ENCODE measurements at places on chromosomes 2 and 18.

- H3K4me1 ChIP-seq = peaks cover 27% of the 10 kb centered on the region
- H3K27me3 ChIP-seq = no peaks in the 10 kb centered on the region
- H3K36me3 ChIP-seq = no peaks in the 10 kb centered on the region
- H3K4me3 ChIP-seq = no peak overlapping the region
- no peak overlapping the region for H3K27ac ChIP-seq
Observed at GRCh38 chr18:58109256-58109655, 65.2 kb downstream of the NEDD4L start.

DNA sequence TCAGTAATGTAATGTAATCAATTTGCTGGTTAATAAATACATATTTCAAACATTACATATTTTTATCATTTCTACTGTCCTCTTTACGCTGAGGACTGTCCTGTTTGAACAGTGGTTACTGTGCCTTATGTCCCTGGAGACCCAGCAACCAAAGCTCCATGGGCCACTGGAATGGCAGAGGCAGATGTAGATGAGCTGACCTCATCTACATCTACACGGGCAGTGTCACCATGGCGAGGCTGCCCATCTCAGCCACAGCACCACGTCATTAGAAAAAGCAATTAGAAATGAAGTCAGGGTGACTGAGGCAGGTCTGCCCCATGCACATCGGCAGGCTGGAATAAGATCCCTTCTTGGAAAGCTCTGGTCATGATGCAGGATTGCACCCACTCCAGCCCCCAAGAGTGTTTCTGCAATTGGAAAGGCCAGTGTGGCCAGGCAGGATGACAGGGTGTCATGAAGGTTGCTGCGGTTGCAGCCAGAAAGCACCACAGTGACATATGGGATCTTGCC is 237.5 kb downstream of the NDUFA10 start:
- no peak overlapping the region for H3K4me3 ChIP-seq
- no peaks in the 10 kb centered on the region for H3K4me1 ChIP-seq
- DNase-seq = no peak
- H3K36me3 ChIP-seq = no peaks in the 10 kb centered on the region

- H3K27ac ChIP-seq = no peak overlapping the region
- no peaks in the 10 kb centered on the region for H3K36me3 ChIP-seq
- no peaks in the 10 kb centered on the region for H3K27me3 ChIP-seq
Observed at GRCh38 chr18:61093965-61094364, 239.3 kb upstream of the CDH20 start.

DNA sequence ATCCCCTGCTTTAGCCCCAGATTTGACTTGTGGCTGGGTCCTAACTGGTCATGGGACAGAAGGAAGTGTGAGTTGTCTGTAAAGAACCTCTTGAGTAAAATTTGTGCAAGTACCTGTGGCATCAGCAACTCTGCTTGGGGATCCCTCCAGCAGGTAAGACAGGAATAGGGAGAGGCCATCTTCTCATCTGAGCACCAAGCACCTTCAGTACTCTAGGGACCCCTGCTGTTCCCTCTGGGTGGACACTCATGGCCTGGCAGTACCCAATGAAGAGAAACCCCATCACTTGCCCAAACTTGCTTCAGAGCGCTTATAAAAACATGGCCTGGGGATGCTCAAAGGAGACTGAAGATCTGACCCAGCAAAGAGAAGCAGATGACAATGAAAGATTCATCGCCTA is 297.8 kb downstream of the SP3 start:
- no peak overlapping the region for H3K27ac ChIP-seq
- H3K27me3 ChIP-seq = no peaks in the 10 kb centered on the region
- DNase-seq = no peak
- no peaks in the 10 kb centered on the region for H3K4me1 ChIP-seq
- no peaks in the 10 kb centered on the region for H3K36me3 ChIP-seq
- H3K4me3 ChIP-seq = no peak overlapping the region

- peaks cover 5% of the 10 kb centered on the region for H3K4me1 ChIP-seq
- H3K36me3 ChIP-seq = no peaks in the 10 kb centered on the region
- no peaks in the 10 kb centered on the region for H3K27me3 ChIP-seq
- H3K27ac ChIP-seq = no peak overlapping the region
Observed at GRCh38 chr18:23126376-23127056, 8.8 kb upstream of the CABLES1 start.

Measured in upper lobe of left lung (tissue), 6 donors.